ENCODE measurements at places on chromosomes 2 and 18. TPM values are rescaled to one million over a fixed set of nuclear protein-coding genes. Genes with fewer than 3 reads are reported as not detected.

The SNRNP27 gene
- total RNA-seq = 61.5 TPM

The MRPS5 gene
- 54.9 TPM for total RNA-seq

The SP3 gene
- total RNA-seq = 192 TPM

The KCNE4 gene
- 12.6 TPM for total RNA-seq

The TOGARAM2 gene
- 0.11 TPM for total RNA-seq

The HTR2B gene
- 19.3 TPM for total RNA-seq

The LRRC30 gene
- total RNA-seq = not detected

The TXNDC2 gene
- 0.22 TPM for total RNA-seq

The ERBB4 gene
- under 0.01 TPM for total RNA-seq
